ENCODE measurements at places on chromosomes 7 and 10. TPM values are rescaled to one million over a fixed set of nuclear protein-coding genes. Genes with fewer than 3 reads are reported as not detected.

IFIT1B gene
- total RNA-seq: not detected

DMBT1 gene
- total RNA-seq: not detected

VIPR2 gene
- not detected for total RNA-seq

CTTNBP2 gene
- 0.26 TPM for total RNA-seq

LRRN3 gene
- not detected for total RNA-seq

PAX4 gene
- total RNA-seq: not detected

PIK3AP1 gene
- 2.1 TPM for total RNA-seq

NOS3 gene
- under 0.01 TPM for total RNA-seq

C10orf62 gene
- total RNA-seq: not detected

NRG3 gene
- not detected for total RNA-seq

STX1A gene
- 7.3 TPM for total RNA-seq

TET1 gene
- total RNA-seq: under 0.01 TPM

CCL24 gene
- total RNA-seq: not detected

DGKB gene
- total RNA-seq: not detected

TSPAN13 gene
- 32.6 TPM for total RNA-seq

ACADSB gene
- total RNA-seq: 5.4 TPM

GIMAP5 gene
- total RNA-seq: not detected

CDC14C gene
- total RNA-seq: not detected

HYAL4 gene
- under 0.01 TPM for total RNA-seq

STN1 gene
- 67.7 TPM for total RNA-seq

FAM237B gene
- not detected for total RNA-seq

KAZALD1 gene
- total RNA-seq: 4.0 TPM

CRPPA gene
- 0.26 TPM for total RNA-seq

OPN4 gene
- total RNA-seq: not detected

GRID1 gene
- total RNA-seq: under 0.01 TPM

ADIRF gene
- 25.3 TPM for total RNA-seq

Measured in bronchial epithelial cell (primary cell).